ENCODE measurements at places on chromosomes 7 and 10.

GRCh38 chr7:113976508-113976907 lies 57.7 kb upstream of the PPP1R3A start:
- H3K4me3 ChIP-seq = no peak overlapping the region
- DNase-seq = no peak
- H3K27me3 ChIP-seq = no peaks in the 10 kb centered on the region
- no peak overlapping the region for H3K27ac ChIP-seq
- H3K36me3 ChIP-seq = no peaks in the 10 kb centered on the region

GRCh38 chr7:133688483-133689239 lies 435.8 kb downstream of the EXOC4 start:
- H3K27ac ChIP-seq = no peak overlapping the region
- H3K27me3 ChIP-seq = no peaks in the 10 kb centered on the region
- H3K4me3 ChIP-seq = no peak overlapping the region
- no peaks in the 10 kb centered on the region for H3K36me3 ChIP-seq
- peaks cover 20% of the 10 kb centered on the region for H3K4me1 ChIP-seq
- DNase-seq = no peak

- no peaks in the 10 kb centered on the region for H3K36me3 ChIP-seq
- H3K4me3 ChIP-seq = no peak overlapping the region
- H3K27ac ChIP-seq = no peak overlapping the region
- H3K4me1 ChIP-seq = no peaks in the 10 kb centered on the region
- DNase-seq = no peak
- no peaks in the 10 kb centered on the region for H3K27me3 ChIP-seq
These were observed 238.4 kb upstream of the MKI67 start for GRCh38 chr10:128364631-128365030.

GRCh38 chr7:2785071-2785500 lies 59.0 kb downstream of the GNA12 start:
- peaks cover 2% of the 10 kb centered on the region for H3K36me3 ChIP-seq
- peak overlapping the region; percentile 14 for H3K27ac ChIP-seq
- no peak overlapping the region for H3K4me3 ChIP-seq

- H3K27me3 ChIP-seq = no peaks in the 10 kb centered on the region
These were observed 511.5 kb downstream of the ATRNL1 start for GRCh38 chr10:115604627-115605026.

- H3K4me3 ChIP-seq = no peak overlapping the region
- H3K27ac ChIP-seq = no peak overlapping the region
- no peak for DNase-seq
- no peaks in the 10 kb centered on the region for H3K36me3 ChIP-seq
- H3K27me3 ChIP-seq = no peaks in the 10 kb centered on the region
- no peaks in the 10 kb centered on the region for H3K4me1 ChIP-seq
These were observed 29.7 kb upstream of the SEC61G start for GRCh38 chr7:54788664-54789063.

GRCh38 chr10:351770-352334 lies 216.6 kb downstream of the ZMYND11 start:
- no peak overlapping the region for H3K4me3 ChIP-seq
- no peak overlapping the region for H3K27ac ChIP-seq
- H3K27me3 ChIP-seq = no peaks in the 10 kb centered on the region

DNA sequence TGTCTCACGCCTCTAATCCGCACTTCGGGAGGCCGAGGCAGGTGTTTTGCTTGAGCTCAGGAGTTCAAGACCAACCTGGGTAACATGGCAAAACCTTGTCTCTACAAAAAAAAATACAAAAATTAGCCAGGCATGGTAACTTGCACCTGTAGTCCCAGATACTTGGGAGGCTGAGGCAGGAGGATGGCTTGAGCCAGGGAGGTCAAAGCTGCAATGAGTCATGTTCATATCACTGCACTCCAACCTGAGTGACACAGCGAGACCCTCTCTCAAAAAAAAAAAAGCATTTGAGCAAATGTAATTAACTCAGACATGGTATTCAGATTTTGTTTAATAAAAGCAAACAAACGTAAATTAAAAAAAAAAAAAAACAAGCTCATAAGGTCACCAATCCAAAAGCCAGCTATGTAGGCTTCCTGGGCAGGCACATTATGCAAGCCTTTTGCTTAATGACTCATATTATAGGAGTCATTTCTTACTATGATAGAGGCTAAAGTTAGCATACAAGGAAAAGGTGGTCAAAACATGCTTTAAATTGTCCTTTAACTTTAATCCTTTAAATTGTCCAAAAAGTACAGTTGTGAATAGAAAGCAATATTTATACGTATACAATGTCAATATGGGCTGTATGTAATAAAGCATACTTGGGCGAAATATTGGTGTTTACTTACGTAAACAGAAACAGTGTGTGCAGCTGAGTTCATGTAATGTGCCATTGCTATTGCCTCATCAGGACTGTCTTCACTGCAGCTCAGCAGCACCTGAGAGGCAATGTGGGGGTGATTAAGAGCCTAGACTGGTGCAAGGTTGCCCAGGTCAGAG lies 13.0 kb downstream of the AKR1D1 start:
- H3K4me3 ChIP-seq = no peak overlapping the region
- H3K27me3 ChIP-seq = no peaks in the 10 kb centered on the region
- H3K36me3 ChIP-seq = no peaks in the 10 kb centered on the region
- H3K4me1 ChIP-seq = no peaks in the 10 kb centered on the region

- no peaks in the 10 kb centered on the region for H3K27me3 ChIP-seq
- H3K27ac ChIP-seq = no peak overlapping the region
- DNase-seq = no peak
- no peak overlapping the region for H3K4me3 ChIP-seq
- H3K4me1 ChIP-seq = no peaks in the 10 kb centered on the region
These were observed 70.4 kb upstream of the ITPRID1 start for GRCh38 chr7:31443457-31443856.

DNA sequence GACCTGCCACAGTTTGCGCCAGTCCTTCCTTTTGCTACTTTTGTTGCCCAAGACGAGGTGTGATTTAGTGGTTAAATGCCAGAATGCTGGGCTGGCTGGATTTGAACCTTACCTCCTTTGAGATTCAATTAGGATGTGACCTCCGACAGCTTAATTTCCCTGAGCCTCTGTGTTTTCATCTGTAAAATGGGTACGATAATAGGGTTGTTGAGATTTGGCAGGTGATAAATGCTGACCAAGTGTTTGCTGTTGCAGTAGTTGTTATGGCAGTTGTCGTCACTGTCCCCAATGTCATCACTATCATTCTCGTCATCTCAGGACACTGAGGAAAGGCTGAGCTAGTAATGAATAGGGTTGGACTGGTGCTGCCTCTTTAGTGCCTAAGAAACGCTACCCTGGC lies 61.1 kb downstream of the GRK5 start:
- H3K4me3 ChIP-seq = no peak overlapping the region
- DNase-seq = no peak
- H3K36me3 ChIP-seq = no peaks in the 10 kb centered on the region

DNA sequence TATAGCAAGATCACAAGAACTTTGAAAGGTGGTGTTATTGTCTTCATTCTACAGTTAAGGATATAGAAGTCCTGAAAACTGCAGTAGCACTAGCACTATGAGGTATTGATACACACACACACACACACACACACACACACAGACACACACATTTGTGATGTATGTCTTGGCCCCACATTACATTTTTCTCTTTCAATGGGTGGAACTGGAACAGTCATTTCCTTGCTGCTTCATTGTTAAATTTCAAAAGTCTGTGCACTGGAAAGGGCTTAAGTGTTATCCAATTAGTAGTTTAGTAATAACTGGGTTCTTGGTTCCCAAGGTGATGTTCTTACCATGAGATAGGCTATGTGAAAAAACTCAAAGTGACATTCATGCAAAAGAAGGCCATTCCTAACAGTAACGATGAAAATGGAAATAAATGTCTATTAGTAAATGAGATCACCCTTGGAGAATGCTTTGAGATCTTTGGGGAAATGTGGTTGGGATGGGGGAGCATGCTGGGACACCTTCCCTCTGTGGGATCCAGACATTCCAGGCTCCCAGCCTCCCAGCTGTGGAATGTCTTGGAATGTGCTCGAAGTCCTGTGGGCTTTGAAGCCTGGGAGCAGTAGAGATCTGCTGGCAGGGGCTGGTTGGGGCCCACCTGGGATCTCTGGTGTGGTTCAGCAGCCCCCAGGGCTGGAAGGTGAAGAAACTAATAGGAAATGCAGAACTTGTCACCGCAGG lies 37.4 kb upstream of the CALD1 start:
- no peaks in the 10 kb centered on the region for H3K36me3 ChIP-seq
- H3K4me3 ChIP-seq = peak overlapping the region; percentile 1
- H3K4me1 ChIP-seq = peaks cover 24% of the 10 kb centered on the region
- H3K27ac ChIP-seq = peak overlapping the region; percentile 79

GRCh38 chr7:34844406-34844805 lies 186.4 kb downstream of the NPSR1 start:
- no peaks in the 10 kb centered on the region for H3K27me3 ChIP-seq
- H3K4me1 ChIP-seq = no peaks in the 10 kb centered on the region
- no peaks in the 10 kb centered on the region for H3K36me3 ChIP-seq
- H3K4me3 ChIP-seq = no peak overlapping the region
- DNase-seq = no peak

- H3K27ac ChIP-seq = no peak overlapping the region
- no peak overlapping the region for H3K4me3 ChIP-seq
- no peak for DNase-seq
- no peaks in the 10 kb centered on the region for H3K4me1 ChIP-seq
- H3K27me3 ChIP-seq = no peaks in the 10 kb centered on the region
These were observed 75.3 kb upstream of the NKX6-2 start for GRCh38 chr10:132861116-132861691.

All from thoracic aorta (tissue), 2 donors.